ENCODE measurements at places on chromosomes 3 and 15.

- no peak for DNase-seq
Measured at GRCh38 chr3:20523293-20523692, 337.3 kb upstream of the SGO1 start.

- no peak for DNase-seq
Measured at GRCh38 chr15:77481670-77482069, 61.0 kb downstream of the HMG20A start.

DNA sequence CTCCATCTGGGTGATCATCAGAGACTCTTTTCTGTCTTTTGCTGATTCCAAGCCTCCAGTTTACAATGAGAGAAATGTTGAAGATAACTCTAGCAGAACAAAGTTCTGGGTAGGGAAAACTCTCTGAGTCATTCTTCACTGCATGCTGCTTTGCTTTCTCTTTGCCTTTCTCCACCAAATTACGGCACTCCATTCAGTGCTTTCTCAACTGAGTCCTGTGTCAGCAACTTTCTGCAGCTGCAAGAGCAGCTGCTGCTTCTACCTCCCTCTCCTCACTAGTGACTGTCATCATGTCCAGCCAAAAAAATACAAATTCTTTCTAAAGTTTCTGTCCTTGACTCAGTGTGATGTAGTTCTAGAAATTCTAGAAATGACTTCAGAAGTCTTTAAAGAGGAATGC, 953.8 kb downstream of the IGSF11 start:
- peak; percentile 51 for DNase-seq

DNA sequence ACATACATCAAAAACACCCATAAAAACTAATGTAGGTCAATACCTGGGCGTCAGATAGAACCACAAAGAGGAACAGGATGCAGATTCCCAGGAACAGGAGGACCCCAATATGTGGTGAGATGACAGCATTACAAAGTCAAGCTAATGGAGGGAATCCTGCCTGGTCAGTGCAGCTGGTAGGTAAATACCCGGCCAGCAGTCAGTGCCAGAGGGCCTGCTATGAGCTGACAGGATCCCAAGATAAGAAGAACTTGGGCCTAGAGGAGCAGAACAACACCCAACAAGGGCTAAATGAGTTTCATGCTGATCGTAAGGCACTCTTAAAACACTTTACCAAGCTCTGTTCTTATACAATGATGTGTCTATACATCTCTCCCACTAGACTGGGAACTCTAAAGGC, 61.2 kb upstream of the KCNMB2 start:
- DNase-seq = peak; percentile 8

GRCh38 chr3:13069495-13069894, 3.7 kb downstream of the IQSEC1 start:
- no peak for DNase-seq

- DNase-seq = peak; percentile 28
Measured at GRCh38 chr3:24963762-24964625, 464.1 kb upstream of the RARB start.

DNA sequence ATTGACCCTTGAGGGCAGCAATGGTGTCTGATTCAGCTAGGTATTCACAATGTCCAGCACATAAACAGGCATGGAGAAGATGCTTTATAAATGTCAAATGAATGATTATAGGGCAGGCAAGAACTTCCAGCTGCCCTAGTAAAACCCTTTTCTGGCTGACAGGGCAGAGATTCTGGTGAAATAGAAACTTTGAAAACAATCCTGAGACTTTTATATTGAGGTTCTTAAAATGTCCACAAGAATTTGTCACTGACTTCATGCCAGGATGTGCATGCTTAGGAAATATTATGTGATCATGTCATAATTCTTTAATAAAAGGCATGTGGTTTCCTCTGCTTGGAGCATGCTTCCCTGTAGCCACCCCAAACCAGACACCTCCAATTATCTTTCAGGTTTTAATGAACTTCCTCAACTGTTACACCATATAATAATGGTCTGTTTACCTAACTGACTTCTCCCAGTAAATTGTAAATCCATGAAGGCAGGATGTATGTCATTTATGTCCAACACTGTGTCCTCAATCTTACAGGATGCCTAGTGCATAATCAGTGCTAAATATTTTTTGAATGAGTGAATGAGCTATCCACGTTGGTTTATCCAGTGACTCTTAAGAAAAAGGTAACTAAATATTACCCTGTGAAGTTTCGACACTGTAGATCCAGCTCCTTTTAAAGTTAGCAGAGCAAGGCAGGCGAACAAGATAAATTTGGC, 43.4 kb upstream of the CLRN1 start:
- DNase-seq = no peak

- DNase-seq = no peak
Measured at GRCh38 chr15:66780172-66780972, 78.3 kb downstream of the SMAD6 start.

GRCh38 chr3:13028010-13028821, 45.0 kb downstream of the IQSEC1 start:
- DNase-seq = no peak

GRCh38 chr3:43426388-43426787, 140.0 kb downstream of the SNRK start:
- DNase-seq = no peak

- DNase-seq = no peak
Measured at GRCh38 chr3:132284781-132285619, 32.2 kb upstream of the ACP3 start.

DNA sequence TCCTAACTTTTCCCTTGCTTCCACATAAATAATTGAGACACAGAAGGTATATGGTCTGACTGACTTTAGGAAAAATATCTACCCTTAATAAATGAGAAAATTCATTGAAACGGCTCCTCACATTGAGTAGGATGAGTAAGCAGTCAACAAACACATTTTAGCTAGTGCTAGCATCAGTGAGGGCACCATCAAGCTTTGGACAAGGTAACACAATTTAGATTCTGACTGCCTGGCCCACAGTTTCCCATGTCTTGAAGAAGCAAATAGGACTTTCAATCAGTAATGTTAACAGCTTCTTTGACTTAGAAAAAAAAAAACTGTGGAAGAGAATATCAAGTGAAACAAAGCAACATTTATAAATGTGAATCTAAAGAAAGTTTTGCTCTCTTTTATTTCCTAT, 70.1 kb upstream of the MBNL1 start:
- peak; percentile 48 for DNase-seq

DNA sequence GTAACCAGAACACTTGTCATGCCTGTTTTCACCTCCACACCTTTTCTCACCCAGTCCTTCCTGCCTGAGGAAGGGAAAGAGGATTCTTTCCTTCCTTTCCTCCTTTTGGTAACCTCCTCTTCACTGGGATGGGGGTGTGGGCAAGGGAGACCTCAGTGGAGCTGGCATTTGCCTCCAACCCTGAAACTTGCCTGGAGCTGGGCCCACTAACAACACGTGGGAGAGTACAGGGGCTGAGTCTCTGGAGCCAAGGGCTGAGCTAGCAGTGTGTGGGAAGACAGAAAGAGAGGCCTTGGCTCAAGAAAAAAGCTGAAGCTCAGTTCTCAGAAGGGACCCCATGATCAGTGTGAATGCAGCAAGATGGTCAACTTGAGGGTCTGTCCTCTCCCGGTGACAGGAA, 86.6 kb upstream of the SLC6A11 start:
- DNase-seq = no peak

DNA sequence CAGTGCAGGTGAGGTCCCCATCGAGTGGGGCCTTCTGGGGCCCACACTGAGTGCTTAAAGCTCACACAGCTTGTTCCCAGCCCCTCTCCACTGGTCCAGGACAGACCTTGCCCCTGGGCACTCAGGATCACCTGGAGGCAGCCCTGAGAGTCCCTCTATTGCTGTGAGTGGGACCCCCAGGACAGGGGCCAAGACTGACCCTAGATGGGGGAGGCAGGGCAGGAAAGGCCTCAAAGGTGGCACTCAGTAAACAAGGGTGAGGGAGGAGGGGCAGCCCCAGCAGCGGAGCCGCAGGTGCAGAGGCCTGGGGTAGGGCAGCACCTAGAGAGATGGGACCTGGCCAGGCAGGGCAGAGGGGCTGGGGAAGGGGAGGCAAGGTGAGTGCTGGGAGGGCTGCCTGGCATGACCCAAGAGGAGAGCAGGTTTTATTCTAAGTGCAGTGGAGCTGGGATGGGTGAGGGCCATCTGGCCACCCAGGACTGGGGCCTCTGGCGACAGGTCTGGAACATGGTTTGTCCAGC, 27.9 kb downstream of the CFAP100 start:
- DNase-seq = no peak

- peak; percentile 70 for DNase-seq
Measured at GRCh38 chr3:190338717-190339116, 16.5 kb upstream of the CLDN1 start.

DNA sequence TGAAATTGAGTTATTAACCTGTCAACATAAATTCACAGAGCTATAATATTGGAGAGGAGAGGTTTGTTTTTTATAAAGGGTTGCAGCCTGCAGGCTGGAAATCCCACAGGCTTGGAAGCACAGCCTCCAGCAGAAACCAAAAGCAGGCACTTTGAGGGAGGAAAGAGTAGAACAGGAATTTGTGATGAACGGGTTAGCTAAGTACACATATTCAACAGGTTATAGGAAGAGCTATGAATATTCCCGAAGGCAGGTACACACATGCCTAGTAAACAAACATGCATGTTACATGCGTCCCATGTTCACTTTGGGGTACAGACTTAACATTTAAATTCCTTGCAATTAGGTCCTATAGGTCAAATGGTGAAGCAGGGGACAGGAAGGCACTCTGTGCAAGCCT, 25.9 kb upstream of the LIPC start:
- no peak for DNase-seq

- DNase-seq = no peak
Measured at GRCh38 chr3:9098716-9099675, 135.7 kb upstream of the RAD18 start.

GRCh38 chr15:92109191-92109873, 255.8 kb downstream of the SLCO3A1 start:
- no peak for DNase-seq

GRCh38 chr3:14126017-14126886, 1.4 kb downstream of the TMEM43 start:
- DNase-seq = no peak

DNA sequence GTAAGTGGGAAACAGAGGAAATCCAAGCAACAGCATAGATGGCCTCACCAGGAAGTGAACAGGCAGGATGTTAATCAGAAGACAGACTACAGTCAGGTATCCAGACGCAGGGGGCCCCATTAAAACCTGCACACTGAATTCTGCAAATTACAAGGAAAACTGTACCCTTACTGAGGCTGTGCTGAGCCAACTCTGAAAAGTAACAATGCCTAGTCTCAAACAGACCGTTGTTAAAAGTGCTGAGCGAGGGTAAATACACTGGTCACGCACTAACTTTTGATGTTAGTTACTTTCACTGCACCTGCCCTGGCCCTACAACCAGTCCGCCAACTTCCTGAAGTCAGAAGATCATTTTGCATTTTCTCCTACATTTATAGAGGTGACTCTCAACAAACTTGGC, 1.0 kb downstream of the TAMM41 start:
- DNase-seq = no peak

DNA sequence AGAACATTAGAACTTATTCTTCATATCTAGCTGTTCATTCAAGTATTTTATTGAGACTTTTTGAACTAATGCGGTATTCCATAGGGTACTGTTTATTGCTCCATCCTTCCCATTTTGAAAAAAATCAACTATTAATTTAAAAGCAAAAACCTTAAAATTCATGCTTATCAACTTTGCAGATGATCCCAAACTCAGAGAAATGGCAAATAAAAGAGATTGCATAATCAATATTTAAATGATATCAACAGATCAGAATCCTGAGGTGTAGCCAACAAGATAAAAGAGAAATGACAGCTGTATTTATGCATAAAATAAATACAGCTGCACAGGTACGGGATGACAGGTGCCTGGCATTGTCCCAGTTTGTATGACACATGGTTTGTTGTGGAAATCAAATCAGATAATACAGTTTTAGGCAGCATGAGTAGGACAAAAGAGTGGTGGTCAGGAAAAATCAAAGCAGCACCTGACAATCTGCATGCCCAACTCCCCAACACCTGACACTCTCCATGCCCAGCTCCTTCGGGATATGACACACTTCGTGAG, 42.4 kb upstream of the CMTM8 start:
- no peak for DNase-seq

- peak; percentile 78 for DNase-seq
Measured at GRCh38 chr3:145578471-145578870, 582.5 kb downstream of the PLOD2 start.

DNA sequence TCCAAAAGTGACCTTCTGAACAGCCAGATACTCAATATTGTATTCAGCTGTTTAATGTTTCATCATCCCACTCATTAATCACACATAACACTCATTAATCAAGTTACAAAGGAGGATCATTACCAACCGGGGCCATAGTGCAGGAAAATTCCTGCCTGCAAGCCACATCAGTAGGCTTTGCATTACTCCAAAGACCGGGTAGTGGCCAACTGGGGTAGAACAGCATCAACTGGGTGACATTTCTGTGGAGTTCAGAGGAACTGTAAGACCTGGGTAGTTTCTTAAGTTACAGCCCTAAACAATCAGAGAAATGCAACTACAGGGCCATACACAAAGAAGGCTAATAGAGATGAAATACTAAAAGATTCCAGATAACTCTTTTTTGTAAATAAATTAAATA, 253.1 kb downstream of the WDR72 start:
- DNase-seq = no peak

GRCh38 chr3:172692751-172693338, 18.0 kb downstream of the NCEH1 start:
- no peak for DNase-seq

DNA sequence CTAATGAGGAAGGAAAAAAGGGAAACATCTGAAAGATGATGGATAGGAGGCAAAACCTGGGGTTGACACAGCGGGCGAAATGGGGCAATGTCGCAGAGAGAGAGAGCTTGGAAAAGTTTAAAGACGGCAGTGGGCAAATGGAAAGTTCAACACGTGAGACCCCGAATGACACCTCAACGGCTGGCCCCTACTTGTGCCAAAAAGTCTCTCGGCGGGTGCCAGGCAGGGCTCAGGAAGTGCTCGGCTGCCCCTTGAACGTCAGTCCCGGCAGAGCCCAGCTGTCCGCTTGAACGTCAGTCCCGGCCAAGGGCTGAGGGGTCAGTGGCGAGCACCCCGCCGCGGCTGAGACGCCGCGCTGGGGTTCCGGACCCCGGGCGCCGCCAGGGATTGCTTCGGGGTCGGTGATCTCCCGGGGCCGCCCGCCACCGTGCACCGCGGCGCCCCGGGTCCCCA, 658 bp downstream of the EOGT start:
- peak; percentile 56 for DNase-seq

DNA sequence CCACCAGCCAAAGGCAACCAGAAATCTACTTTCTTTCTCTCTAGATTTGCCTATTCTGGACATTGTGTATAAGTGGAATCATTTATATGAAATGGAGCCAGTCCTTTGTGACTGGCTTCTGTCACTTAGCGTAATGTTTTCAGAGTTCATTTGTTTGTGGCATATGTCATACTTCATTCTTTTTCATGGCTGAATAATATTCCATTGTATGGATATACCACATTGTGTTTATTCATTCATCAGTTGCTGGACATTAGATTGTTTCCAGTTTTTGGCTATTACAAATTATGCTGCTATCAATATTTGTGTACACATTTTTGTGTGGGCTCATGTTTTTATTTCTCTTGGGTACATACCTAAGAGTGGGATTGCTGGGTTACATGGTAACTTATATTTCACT, 139.2 kb upstream of the CTDSPL start:
- DNase-seq = no peak

GRCh38 chr15:65655026-65655425, 33.3 kb downstream of the SLC24A1 start:
- DNase-seq = no peak
